GM12865 (cell line): ENCODE measurements at places on chromosomes 5 and 9.

DNA sequence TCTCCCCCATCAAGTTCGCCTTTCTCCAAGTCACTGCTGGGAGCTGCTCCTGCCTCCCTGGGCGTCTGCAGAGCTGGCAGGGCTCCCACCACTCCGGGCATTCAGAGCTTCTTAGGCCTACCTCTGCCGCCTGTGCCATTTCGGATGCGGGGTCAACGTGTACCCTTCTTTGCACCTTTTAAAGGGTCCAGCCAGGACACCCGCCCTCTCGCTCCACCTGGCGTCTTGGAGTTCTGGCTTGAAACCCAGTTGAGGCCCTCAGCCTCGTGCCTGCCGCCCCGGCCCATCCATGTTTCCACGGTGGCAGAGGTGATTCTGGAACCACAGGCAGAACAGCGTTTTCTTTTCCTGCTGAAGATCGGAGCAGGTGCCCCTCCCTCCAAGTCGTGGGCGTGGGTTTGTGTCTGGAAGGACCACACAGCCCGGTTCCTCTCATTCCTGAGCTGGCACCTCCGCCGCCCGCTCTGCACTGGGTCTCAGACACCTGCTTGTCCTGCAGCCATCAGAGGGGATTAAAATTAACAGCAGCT, 32.9 kb downstream of the NDUFS6 start:
- DNase-seq: no peak

- DNase-seq: no peak
Observed at GRCh38 chr5:43309637-43310036, 3.6 kb downstream of the HMGCS1 start.

DNA sequence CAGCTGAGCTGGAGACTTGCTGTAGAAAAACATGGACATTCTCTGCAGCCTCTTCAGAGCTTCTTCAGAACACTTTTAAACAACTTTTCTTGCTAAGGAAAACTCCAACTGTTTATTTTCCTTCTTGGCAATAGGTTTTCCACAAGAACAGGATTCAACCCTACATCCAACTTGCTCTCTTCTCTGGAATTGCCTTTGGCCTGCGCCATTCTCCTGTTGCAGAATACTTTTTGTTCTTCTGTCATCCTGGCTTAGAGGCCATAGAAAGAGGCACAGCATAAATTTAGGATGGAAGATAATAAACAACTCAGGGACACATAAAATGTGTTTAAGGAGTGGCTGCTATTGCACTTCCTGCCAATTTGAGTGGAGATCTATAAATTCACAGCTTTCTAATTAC, 54.7 kb upstream of the ICE1 start:
- no peak for DNase-seq

- DNase-seq: no peak
Observed at GRCh38 chr5:121737120-121737519, 114.6 kb upstream of the FTMT start.

DNA sequence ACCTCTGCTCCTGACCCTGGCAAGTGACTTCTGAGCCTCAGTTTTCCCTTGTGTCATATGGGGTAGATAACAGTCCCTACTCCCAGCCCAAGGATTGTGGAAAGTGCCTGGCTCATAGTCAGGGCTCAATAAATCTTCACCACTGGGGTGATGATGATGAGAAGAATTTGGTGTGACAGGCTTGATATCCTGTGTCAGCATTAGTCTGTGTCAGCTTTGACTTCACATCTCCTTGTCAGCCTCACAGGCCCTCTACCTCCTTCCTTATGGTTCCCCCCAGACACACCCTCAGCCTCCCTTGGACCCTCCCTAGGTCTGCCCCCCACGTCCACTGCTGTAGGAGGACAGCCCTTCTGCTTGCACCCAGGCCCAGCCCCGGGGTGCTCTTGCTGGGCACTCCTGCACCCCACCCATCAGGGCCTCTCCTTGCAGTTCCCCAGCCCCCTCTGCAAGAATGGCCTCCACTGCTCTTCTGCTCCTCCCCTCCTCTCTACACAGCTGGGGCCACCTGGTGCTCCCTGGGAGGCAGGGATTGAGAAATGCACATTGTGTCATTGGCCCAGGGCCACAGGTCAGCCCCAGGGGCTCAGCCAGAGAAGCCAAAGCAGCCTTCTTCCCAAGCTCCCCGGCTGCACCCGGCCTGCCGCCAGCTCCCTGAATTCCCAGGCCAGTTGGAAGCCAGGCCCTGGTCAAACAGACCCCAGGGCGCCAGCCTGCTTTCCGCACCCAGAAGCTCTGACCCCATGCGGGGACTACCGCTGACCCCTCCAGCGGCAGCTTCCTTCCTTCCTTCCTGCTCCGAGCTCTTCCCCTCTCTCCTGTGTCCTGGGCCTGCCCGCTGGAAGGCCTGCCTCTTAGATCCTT, 7.7 kb downstream of the FGFR4 start:
- DNase-seq: no peak

DNA sequence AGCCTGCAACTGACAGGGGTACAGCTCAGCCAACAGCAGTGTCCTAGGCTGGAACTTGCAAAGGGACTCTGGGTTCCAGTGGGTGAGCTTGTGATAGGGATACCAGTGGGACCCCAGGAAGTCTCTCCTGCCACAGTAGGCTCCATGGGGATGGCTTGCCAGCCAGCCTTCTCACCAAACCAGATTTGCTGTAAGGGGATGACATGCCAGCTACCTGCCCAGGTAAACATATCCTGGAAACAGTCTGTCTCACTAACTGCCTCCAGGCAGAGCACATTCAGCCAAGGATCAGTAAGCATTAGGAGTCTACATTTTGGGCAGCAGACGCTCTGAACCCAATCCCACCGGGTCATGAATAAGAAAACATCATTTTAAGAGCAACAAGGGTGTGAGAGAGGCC, 49.9 kb downstream of the SIL1 start:
- no peak for DNase-seq

DNA sequence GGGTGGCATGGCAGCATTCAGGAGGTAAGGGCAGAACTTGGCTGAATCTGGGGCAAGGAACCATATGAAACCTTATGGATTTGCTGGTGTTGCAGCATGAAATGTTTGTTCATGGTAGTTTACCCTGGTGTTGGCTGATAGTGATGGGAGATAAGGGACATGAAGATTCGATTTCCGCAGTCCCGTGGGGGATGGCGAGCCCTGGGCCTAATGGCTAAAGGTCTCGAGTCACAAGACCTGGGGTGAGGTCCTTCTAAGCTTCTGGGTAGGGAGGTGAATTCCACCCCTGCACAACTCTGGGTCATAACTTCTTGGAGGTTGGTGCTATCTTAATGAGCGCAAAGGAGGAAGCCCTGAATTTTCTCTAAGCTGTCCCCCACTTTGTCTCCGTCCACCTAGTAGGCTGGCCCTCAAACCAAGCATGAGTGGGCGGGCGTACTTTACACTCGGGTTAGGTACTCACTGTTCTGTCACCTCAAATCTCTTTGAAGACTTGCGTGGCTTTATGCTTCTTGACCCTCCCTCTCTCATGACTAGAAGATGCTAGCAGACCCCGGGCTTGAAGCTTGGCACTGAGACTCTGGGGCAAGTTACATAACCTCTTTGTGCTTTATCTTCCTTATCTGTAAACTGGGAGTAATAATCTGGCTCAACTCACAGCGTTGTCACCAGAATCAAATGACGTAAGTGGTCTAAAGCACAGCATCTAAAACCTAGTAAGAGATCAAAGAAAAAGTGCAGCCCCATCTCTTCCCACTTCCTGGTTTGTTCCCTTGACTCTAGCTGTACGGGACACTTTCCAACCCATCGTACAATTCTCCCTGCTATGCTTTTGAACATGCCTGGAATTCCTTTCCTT, 72.5 kb downstream of the BASP1 start:
- no peak for DNase-seq

GRCh38 chr9:88259001-88259400, 120.7 kb upstream of the SPATA31C2 start:
- DNase-seq: no peak
